Stimulated activated naive CD8-positive, alpha-beta T cell treated with anti-CD3 and anti-CD28 coated beads, Interleukin-15, amount 100 ng/mL, for 72 hours (primary cell): ENCODE measurements at places on chromosomes 7 and 10.

GRCh38 chr7:110921595-110922151, 169.3 kb upstream of the LRRN3 start:
- DNase-seq = no peak

DNA sequence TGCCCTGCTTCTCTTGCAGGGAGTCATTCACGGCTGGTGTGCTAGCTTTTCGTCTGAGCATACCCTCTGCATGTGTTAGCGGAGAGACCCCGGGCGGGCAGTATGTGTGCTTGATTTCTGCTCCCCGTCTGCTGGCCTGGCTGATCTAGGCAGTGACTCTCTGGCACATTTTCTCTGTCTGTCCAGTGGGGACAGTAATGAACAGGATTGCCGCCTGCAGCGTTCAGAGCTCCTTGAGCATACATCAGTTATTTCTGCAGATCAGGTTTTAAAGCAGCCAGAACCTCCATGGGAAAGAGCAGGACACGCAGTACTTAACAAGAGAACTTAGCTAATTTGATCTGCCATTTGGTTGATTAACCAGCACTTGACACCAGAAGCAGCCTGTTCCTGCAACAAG, 242.5 kb downstream of the CELF2 start:
- no peak for DNase-seq

DNA sequence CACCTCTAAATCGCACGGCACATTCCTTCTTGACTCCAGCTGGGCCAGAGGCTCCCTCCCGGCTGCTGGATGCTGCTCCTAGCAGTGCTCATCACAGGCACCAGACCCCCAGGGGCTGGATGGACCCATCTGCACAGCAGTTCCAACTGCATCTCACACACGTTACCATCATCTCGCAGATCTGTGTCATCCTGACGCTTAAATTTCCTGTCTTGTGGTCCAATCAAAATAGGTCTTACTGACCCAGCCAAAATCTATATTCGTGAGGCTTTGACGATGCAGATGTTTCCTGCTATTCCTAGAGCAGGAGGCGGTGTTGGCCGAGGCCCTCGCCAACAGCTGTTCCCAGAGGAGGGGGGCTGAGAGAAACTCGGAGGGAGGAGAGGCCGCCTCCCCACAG, 108.0 kb downstream of the MKI67 start:
- DNase-seq = no peak

GRCh38 chr7:134890246-134891240, 95.8 kb upstream of the AGBL3 start:
- no peak for DNase-seq

DNA sequence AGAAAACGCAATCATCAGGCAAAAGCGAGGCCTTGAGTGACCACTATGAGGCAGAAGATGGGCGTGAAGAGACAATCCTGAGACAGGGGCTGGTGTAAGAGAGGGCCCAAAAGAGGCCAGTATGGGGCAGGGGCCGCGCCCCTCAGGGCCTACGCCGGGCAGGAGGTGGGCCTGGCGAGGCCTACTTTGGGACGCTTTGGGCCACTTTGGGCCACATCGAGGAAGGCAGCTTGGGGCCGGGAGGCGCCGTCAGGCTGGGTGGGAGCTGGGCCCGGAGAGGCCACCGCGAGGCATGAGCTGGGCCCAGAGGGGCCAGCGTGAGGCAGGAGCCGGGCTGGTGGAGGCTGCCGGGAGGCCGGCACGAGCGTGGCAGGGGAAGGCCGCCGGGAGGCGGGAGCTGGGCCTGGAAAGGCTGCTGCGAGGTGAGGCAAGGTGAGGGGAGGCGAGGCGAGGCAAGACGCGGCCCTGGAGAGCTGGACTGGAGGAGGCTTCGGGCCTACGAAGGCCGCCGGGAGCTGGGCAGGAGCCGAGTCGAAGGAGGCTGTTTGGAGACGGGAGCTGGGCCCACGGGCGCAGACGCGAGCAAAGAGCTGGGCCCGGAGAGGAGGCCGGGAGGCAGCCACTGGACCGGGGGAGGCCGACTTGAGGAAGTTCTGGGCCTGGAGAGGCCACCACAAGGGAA, 171.3 kb downstream of the TPST1 start:
- DNase-seq = no peak

- DNase-seq = no peak
Measured at GRCh38 chr7:133571076-133571475, 318.2 kb downstream of the EXOC4 start.

- DNase-seq = no peak
Measured at GRCh38 chr7:121180436-121181063, 148.2 kb upstream of the WNT16 start.

DNA sequence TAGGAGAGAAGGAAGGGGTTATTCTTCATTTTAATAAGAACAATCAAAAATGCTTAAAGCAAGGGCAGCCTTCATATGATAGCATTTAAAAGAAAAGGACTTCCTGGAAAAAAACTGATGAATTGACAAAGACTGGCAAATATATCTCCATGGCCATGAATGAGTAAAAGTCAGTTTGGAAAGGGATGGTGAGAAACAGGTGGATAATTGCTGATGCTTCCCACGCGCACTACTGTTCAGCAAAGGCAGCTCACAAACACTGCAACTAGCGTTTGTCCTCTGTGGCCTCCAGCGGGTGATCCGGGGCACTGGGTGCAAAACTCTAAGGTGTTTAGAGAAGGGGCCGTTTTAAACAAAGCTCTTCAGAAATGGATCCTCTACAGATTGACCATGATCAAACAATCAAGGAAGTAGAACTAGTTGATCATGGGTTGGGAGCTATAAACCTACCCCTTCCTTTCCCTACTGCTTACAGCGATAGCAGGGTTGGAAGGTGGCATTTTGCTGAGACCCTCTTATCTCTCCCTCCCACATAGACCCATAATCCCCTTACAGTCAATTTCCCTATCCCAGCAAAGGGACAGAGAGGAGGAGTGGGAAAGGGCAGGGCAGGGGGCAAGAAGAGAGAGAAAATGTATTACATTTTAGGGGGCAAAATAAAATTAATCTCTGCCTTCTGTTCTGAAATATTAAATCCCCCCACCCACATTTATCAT, 53.8 kb downstream of the SMURF1 start:
- DNase-seq = no peak

- no peak for DNase-seq
Measured at GRCh38 chr7:121105262-121105661, 116.8 kb downstream of the CPED1 start.

DNA sequence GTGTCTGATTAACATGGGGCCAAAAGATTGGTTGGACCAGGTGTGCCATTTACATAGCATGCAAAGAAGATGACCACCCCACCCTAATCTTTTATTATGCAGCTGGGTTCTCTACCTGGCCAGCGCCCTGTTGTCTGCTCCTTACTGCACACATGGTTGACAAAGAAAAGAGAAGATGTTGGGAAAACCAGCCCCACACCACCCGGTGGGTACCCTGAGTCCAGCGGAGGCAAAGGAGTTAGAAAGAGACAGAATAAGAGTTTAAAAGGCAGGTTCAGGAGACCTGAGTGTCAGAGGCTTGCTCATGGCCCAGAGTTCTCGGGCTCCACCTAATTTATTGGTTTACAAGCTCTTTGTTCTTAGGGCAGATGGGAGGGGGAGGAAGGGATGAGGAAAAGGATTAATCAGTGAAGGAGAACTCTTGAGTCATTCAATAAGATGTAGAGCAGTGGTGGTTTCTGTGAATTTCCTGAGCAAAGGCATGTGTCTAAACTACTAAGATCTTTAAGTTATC, 24.1 kb upstream of the ABCA13 start:
- DNase-seq = no peak

DNA sequence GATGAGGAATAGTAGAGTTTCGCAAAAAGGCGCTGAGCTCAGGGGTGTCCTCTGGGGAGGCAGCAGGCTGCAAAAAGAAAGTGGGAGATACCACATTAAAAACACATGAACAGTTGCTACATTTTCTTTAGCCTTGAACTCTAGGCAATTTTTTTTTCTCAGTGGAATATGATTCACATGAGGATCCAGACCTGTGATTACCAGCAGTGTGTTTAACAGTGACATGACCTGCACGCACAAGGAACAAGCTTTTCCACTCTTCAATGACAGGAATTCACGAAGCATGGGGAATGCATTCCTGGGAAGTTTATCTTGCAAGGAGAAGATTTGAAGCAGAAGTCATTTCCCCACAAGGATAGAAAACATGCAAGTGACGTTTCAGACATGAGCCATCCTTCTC, 161.6 kb downstream of the ITGA8 start:
- no peak for DNase-seq

GRCh38 chr10:5184987-5185775, at the start of gene AKR1C8:
TSS of gene AKR1C8 (minus strand) at chr10:5185150. CDS start at chr10:5185104, 46 bp downstream.
- DNase-seq = no peak

GRCh38 chr7:124764847-124765400, 668 bp downstream of the GPR37 start:
- peak; percentile 18 for DNase-seq

- DNase-seq = no peak
Measured at GRCh38 chr7:133290041-133290440, 37.2 kb downstream of the EXOC4 start.

- DNase-seq = no peak
Measured at GRCh38 chr10:14587540-14588083, 187.1 kb downstream of the FAM107B start.

- no peak for DNase-seq
Measured at GRCh38 chr10:78648256-78648860, 420.4 kb upstream of the ZMIZ1 start.

GRCh38 chr10:128744092-128744491, 617.9 kb upstream of the MKI67 start:
- no peak for DNase-seq

DNA sequence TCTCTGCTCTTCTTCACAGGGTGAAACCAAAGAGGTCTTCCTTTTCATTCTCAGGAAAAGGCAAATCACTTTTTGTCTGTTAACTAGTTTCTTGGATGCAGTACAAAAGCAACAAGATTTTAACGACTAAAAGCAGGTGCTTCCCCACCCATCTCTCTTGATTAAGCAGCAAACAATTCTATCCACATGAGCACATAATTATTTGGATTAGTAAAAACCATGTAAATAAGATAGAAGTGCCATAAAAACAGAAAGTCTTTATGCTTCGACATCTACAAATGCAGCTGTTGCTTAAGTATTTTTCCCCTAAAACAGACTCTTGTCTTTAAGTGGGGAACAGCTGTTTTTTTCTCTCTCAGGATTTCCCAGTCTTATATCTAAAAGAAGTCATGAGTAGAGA, 37.4 kb downstream of the USP54 start:
- DNase-seq = no peak

DNA sequence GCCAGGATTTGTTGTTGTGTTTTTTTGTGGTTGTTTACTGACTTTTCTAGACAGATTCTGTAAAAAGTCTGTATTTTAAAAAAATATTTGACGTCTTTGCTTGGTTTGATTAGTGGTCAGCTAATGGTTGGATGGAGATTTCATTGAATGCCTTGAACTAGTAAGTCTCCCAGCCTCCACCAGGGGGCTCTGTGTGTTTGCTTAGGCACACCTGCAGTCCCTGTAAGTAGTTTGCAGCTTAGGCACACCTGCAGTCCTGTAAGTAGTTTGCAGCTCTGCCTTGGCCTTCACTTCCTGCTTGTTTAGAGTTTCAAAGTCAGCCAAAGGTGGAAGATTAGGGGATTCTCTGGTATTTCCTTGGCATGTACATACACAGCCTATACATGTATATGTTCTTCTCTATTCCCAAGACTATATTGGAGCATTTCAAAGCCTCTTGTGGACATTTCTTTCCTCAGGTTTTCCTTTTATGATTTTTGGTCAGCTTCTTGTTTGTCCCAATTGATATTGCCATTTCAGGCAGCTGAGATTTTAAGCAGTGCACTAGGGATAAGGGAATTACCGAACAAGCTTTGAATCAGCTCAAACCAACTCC, 101.6 kb downstream of the CCSER2 start:
- DNase-seq = peak; percentile 31

GRCh38 chr10:132948351-132948750, 6.0 kb upstream of the CFAP46 start:
- DNase-seq = no peak

DNA sequence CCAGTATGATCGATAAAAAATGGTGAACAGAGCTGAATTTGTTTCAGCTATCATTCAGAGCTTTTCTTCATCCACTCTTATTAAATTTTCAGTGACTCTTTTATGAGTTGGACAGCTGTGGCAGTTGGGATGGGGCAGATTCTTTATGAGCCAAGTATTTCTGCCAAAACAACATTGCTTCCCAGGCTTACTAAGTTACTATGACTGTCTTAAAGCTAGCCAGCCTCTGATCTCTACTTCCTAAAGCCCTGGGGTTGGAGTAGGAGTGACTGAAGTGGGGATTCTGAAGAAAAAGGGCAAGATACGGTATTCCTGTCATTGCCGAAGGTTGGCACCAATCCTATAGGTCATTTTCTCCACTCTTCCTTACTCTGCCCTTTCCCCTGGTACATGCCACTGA, 12.7 kb downstream of the RPP30 start:
- no peak for DNase-seq

- DNase-seq = no peak
Measured at GRCh38 chr10:78419481-78420265, 386.0 kb downstream of the RPS24 start.

GRCh38 chr7:140940898-140941297, 16.2 kb upstream of the BRAF start:
- no peak for DNase-seq

DNA sequence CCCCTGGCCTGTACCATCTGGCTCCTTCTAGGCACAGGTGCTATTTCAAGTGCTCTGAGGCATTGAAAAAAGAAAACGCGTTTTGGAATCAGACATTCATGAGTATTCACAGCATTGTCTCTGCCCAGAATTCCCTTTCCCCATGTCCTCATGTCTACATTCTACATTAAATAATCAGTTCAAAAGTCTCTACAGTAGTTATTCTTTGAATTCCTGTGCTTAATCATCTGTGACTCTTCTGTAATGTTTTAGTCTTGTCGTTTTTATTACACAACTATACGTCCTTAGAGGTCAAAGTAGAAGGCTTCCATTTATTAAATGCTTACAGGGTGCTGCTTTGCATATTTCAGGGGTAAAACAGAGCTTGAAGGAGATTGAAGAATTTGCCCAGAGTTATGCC, 95.7 kb downstream of the BICC1 start:
- no peak for DNase-seq

DNA sequence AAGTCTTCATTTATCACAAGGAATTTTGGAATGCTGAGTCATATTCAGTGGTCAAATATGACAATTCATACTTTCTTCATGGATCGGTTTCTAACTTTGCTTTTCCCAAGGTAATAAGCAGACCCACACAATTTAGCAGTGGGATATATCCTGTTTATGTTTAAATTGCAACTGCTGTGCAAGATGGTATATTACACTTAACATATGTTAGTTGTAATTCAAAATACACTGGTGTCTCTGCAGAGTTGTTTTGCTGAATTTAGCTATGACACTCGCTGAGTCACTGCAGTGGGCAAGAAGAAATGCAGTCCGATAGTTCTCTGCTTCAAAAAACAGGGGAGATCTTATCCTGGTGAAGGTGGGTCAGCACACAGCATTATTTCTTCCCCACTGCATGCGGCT, 194.8 kb upstream of the PTN start:
- no peak for DNase-seq

- no peak for DNase-seq
Measured at GRCh38 chr10:88234297-88234696, 348.8 kb downstream of the RNLS start.

DNA sequence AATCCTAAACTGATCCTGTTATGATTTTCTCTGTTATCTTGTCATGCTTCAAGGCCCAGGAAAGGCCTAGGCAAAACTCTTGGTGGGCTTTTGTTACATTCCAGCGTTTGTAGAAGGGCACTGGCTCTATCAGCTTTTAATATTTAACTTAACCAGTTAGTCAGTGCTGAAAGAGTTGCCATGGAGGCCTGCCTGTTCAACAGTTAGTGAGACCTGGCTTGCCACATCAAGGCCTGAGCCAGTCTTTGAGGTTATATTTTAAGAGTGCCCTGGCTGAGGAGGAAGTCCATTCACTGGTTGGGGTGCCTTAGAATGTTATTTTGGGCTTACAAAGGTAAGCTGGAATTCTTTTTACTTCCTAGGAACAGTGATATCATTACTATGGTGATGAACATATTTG, 144.1 kb upstream of the NRG3 start:
- no peak for DNase-seq
